ENCODE measurements at places on chromosomes 2 and 18.

- DNase-seq = no peak
Measured at GRCh38 chr18:76948345-76948744, 126.0 kb downstream of the ZNF236 start.

GRCh38 chr18:49486606-49486952, 455 bp downstream of the C18orf32 start:
- no peak for DNase-seq

GRCh38 chr2:84115173-84115857, 343.8 kb downstream of the SUCLG1 start:
- no peak for DNase-seq

DNA sequence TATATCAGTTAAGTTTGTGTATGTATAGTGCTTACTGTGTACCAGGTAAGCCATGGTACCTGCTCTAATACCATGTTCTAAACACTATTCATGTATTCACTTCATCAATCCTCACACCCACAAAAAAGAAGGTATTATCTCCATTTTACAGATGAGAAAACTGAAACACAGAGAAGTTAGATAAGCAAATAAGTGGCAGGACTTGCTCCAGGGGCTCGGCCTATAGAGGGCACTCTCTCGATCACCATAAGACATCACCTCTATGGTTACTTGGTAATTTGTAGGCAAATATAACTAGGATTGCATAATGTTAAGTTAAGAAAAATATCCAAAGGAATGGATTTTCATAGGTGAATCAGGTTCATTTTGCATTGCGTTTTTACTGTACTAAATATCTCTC, 118.1 kb upstream of the FN1 start:
- no peak for DNase-seq

GRCh38 chr2:46956981-46957531, 41.5 kb upstream of the MCFD2 start:
- DNase-seq = no peak

- DNase-seq = no peak
Measured at GRCh38 chr2:47264143-47264542, 109.0 kb upstream of the STPG4 start.

DNA sequence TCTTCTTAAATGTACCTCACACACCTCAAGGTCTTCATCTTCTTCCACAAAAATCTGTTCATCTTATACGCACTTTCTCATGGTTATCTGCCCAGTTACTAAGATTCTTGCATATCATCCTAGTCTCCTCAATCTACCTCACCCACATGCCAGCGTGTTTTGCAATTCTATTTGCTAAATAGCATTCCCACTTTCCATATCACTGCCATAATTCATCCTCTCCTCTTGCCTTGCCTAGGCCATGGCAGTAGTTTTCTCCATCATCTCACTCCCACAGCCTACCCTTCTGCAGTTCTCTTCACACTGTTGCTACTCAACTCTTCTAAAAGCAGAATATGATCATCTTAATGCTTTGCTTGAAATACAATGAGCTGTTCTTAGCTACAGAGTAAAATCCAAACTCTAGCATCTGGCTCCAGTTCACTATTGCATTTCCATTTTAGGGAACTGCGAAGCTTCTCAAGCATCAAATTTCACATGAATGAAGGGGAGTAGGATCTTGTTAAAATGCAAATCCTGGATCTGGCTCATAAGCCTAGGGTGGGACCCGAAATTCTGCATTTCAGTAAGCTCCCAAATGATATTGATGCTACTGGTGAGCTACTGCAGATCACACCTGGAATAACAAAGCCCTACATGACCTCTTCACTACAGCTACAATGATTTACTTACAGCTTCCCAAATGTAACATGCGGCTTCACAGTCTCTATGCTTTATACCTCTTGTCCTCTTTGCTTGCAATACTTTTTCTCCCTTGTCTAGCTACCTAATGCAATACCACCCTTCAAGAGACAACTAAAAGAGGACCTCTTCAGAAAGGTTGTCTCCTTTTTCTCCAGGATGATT, 293.9 kb downstream of the SATB2 start:
- DNase-seq = no peak

DNA sequence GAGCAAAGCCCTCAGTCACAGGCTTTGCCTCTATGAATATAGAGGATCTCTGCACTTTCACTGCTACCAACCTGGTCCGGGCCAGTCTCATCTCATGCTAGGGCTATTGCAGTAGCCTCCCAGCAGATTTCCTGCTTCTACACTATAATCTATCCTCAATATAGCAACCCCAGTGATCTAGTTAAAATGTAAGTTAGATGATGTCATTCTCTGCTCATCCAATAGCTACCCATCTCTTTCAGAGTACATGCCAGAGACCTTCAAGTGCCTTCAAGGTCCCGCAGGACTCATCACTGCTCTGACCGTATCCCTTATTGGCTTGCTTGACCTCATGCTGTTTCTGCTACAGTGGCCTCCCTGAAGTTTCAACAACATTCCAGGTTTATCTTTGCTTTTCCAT, 186.3 kb downstream of the LOXHD1 start:
- DNase-seq = no peak

- no peak for DNase-seq
Measured at GRCh38 chr2:181218401-181218821, 238.0 kb downstream of the UBE2E3 start.

GRCh38 chr2:5845798-5846330, 153.7 kb downstream of the SOX11 start:
- no peak for DNase-seq

- no peak for DNase-seq
Measured at GRCh38 chr2:193580176-193580950, 1385.6 kb upstream of the TMEFF2 start.

DNA sequence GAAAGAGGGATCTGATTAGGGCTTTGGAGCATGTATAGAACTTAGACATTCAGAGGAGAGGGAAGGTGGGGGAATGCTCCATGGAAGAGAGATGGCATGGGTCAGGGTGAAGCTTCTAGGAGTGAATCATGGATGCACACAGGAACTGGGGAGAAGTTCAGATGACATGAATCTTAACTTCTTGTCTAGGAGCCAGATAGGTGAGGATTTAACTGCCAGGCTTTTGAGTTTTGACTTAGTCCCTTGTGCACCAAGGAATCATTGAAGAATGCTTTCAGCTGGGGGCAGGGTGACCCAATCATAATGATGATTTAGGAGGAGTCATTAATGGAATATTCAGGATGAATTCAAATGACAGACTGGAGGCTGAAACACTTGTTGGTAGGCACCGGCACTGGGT, 48.7 kb downstream of the ACYP2 start:
- no peak for DNase-seq

DNA sequence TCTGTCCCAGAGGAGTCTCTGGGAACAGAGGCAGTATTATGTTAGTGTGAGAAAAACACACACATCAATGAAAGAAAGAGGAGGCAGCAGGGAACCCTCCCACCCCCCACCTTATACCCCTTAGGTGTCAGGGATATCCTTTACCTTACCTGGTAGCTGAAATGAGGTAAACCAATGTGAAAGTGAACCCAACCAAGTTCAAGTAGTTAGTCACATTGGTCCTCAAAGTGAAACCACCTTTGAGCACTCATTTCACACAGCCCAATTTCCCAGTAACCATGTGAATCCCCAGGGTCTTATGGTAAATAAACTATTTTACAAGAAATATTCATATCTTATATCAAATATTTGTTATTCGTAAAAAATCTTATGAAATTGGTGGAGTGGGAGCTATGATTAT, 377.8 kb downstream of the LRATD1 start:
- no peak for DNase-seq

GRCh38 chr2:228747483-228747882, 523.6 kb downstream of the PID1 start:
- no peak for DNase-seq

GRCh38 chr2:68717305-68717661, 17.3 kb upstream of the ARHGAP25 start:
- no peak for DNase-seq

GRCh38 chr2:190635781-190636180, 13.1 kb upstream of the NAB1 start:
- peak; percentile 13 for DNase-seq

DNA sequence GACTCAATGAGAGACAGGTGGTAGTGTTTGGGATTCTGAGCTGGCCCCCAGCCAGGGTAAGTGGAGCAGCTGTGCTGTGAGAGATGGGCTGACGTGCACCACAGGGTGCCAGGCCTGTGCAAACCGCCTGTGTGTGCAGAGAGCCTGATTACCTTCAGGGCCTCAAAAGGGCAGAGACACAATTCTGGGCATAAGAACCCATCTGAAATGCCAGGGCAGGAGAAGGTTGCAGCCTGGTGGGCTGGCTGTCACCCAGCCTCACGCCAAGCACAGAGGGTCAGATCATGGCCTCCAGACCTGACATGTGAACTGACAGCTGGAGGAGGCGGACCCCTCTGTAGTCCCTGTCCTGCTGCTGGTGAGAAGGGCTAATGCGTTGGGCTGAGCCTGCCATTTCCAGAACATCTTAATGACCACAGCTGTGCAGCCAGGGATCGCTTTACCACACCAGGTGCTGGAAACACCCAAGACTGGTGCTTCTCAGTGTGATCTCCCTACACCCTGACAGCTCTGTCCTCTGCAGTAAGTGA, 100.9 kb downstream of the ARL4C start:
- no peak for DNase-seq

- DNase-seq = no peak
Measured at GRCh38 chr2:211875488-211875887, 663.1 kb downstream of the ERBB4 start.

GRCh38 chr2:194822657-194823056, 834.4 kb upstream of the SLC39A10 start:
- no peak for DNase-seq

DNA sequence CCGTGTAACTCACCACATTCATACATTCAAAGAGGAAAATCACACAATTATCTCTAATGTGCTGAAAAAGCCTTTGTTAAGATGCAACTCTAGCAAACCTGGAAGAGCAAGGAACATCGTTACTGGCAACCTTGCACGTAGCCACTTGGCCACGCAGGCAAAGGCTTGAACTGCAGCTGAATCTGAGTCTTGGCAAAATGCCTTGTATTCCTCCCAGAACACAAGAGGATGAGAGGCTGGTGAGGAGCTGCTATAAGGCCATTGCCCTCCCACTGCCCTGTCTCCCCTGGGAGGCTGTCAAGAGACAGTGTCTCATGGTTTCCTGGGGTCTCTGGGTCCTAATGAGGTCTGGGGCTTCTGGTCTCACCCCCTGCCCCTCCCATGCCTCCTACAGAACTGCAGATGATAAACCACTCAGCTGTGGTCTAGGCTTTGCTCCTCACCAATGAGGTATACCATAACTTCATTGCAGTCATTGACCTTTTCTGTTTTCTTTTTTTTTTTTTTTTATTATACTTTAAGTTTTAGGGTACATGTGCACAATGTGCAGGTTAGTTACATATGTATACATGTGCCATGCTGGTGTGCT, 141.4 kb downstream of the SPP2 start:
- no peak for DNase-seq

- peak; percentile 38 for DNase-seq
Measured at GRCh38 chr18:70781860-70782453, 493.1 kb downstream of the SOCS6 start.

DNA sequence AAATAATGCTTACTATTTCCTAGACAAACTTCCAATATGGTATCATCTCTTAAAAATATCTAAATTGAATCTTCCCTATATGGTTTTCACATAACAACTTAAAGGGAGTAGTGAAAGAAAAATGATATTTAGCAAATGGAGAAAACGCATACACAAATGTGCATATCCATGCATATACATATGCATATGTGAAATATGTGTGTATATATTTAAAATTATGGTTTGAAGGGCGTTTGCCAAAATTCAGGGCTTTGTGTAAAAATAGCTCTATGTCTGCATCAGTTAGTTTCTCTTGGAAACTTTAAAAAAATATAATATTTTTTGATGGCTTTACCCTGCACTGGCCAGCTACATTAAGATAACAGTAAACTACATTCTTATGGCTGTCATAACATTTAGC, 986.7 kb downstream of the BCL11A start:
- DNase-seq = no peak

DNA sequence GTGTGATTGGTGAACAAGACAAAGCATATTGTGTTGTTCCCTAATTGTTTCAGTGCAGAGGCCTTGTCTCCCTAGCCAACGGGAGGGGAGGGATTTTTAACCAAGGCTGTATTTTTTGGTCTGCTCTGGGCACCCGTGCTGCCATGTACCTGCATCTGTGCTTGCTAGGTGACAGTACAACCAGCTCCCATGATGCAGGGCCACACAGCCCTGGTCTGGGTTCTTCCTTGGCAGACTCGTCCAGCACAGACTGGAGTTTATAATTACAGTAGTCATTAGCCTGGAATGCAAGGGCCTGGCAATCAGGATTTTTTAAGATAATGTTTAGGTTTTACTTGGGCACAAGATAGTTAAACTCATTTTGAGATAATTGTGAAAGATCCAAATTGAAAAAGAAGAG, 36.4 kb downstream of the TCF7L1 start:
- DNase-seq = no peak

DNA sequence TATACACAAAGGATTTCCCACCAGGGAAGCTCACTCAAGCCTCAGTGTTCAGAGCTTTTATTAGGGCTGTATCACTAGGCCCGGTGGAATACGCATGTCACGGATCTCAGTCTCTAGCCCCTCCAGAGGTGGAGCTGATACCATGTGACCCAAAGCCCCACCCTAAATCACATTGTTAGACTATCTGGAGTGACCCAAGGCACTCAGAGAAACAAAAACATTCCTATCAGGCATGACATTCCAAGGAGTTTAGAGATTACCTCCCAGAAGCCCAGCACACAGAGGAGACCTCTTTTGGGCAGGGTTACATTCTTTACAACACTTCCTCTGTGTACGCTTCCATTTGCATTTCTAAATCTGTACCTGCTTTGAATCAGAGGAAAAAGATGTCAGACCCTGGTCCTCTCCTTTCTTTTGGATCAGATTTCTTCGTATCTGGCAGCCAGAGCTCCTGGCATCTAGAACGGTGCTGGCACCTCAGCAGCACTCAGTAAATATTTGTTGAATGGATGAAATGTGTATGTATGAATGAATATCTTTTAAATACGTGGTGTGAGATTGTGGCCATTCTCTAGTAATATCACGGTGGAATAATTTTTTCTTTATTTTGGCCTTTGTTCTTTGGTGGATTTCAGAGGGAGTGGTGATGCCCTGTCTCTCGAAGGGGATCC, 37.7 kb upstream of the SMAD2 start:
- no peak for DNase-seq

- no peak for DNase-seq
Measured at GRCh38 chr18:59932401-59932800, 32.6 kb downstream of the PMAIP1 start.
